ENCODE measurements at places on chromosomes 1 and 21.

GRCh38 chr1:223704921-223705878 lies 7.1 kb upstream of the CAPN2 start:
- no peak for DNase-seq

DNA sequence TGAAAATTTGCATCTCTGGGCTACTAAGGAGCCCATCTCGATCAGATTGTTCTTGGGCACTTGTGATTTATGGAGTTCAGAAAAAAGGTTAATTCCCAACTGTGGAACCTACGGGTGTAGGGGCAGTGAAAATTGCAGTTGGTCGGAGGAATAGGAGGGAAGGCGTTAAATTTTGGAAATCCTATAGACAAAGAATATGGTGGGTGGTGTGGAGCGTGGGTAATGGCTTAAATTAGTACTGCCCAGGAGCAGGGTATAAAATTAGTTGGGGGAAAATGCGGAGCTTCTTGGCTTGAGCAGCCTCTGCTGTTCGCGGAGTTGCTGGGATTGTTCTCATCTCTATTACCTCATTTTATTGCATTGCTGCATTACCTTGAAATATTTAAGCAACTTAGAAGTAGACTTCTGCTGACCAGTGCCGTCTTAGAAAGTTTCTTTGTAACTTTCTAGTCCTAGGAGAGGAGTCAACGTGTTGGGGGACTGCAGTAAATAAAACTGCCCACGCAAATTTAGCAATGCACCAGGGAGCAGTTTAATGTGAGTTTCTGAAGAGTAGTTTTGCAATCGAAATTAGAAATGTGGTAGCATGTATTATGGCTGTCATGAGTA lies 514 bp downstream of the S1PR1 start:
- DNase-seq: no peak

DNA sequence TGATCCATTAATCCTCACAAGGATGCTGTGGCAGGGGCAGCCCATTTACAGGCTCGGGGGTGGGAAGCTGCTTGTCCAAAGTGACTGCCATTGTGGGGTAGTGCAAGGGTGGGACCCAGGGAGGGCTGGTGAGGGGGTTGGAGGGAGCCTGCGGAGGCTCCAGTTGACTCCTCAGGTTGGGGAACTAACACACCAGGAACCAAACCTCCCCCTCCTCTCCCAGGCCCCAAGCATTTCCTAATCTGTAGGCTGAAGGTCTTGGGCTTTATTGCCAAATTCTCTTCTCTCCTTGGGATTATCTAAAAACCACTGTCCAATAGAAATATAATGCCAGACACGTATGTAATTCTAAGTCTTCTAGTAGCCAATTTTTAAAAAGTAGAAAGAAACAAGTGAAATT lies 18.2 kb downstream of the IKBKE start:
- DNase-seq: no peak

DNA sequence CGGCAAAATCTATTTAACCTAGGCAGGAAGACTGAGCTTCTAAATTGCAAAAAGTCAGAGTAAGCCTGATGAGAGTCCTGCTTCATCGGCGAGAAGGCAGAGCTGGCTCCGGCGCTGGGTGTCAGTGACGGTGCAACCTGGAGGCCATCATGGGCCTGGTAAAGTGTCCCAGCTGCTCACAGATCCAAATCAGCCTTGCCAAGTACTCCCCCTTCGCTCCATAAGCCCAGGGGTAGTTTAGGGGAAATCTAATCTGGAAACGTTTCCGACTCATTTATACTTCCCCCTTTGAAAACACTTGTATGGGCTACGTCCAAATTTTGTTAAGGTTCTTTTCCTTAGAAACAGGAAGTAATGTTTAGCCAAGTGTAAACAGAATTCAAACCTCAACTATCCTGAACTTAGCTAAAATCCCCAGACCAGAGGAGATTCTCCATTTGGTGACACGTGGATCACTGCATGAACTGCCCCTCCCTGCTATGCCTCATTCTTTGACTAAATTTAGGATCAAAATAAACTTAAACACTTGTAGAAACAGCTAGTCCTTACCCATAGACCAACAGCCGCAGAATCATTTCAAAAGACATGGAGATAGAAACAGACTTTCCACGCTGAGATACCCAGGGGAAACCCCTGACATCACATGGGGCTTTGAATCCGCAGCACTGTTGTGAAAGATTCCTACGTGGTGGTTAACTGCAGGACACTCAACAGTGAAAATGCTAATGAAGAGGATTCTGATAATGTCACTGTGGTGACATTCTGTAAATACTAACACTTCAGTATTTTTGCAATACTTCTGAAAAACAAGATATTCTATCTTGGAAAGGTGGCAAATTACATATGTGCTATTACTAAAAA lies 172.7 kb downstream of the TGFBR3 start:
- no peak for DNase-seq

Data from naive thymus-derived CD8-positive, alpha-beta T cell (primary cell).